Activated CD8-positive, alpha-beta memory T cell treated with anti-CD3 and anti-CD28 coated beads, Interleukin-2, amount 50 U/mL, for 48 hours (primary cell): ENCODE measurements at places on chromosomes 3 and 15.

GRCh38 chr15:52924630-52925029, 134.5 kb upstream of the ONECUT1 start:
- no peak for DNase-seq

DNA sequence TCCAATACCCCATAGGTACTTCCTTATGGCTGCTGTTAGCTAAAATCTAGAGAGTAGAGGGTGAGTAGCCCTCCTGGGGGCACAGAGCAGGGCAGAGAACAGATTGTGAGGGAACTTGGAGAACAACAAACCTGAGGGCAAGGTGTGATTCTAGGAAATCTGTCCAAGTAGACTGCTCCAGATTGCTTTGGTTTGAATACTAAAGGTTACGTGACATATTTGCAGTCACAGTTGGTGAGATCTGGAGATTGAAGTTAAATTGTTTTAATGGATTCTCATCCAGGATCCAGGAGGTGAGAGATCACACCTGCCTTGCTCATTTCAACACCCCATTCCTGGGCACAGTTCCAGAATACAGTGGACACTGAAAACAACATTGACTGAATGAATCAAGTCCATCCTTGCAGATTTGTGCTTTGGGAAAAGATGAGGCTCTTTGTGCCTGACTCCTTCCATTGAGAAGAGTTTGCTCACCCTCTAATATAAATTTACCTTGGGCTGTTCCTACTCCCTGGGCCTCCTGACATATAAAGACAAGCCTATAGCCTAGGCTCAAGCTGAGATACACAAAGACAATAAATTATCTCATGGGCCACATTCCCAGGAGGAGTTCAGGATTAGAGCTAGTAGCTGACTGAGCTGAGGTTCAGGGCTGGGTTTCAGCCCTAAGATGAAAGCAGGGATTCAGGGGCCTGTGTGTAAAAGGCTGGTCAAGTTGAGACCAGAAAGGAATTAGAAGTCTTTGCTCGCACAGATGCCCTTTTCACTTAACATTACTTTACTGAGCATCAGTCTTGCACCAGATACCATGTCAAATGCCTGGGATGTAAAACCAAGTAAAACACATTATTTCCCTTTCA, 400.9 kb upstream of the MCTP2 start:
- no peak for DNase-seq

GRCh38 chr15:41028853-41029252, 75.6 kb downstream of the CHAC1 start:
- no peak for DNase-seq

DNA sequence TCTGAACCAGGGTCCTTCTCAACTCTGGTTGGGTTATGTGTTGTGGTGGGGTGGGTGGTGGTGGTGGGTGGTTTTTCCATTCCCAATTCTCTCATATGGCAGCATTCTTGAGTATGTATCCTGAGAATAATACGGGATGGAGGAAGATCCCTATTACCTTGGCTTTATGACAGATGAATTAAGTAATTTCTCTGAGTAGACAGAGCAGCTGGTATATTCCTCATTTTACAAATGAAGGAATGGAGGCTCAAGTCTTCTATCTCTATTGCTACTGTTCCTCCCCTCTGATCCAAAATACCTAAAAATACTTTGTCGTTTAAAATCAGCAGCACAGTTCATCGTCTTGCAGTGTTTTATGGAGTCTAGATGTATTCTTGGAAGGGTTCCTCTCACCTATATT, 10.4 kb downstream of the GYG1 start:
- DNase-seq = no peak

- DNase-seq = no peak
Measured at GRCh38 chr3:178500631-178501030, 35.6 kb upstream of the KCNMB2 start.

GRCh38 chr15:92453607-92454006, 59.9 kb downstream of the ST8SIA2 start:
- DNase-seq = no peak
